ENCODE measurements at places on chromosomes 2 and 18.

DNA sequence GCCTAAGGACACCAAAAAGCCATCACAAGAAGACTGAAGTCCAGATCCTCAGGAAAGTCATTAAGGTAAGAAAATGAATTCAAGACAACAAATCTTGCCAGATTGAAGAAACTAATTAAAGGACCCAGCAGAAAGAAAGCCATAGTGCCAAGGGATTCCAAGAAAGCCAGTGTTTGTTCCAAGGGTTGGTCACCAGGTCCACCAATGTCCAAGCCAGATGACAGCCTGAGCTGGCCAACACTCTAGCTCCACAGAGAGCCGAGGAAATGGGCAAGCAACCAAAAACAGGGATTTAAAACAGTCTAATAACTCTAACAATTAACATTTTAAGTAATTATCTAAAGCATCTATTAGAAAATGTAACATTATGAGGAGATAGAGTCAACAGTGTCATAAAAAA, 49.2 kb downstream of the DNER start:
- DNase-seq = no peak

DNA sequence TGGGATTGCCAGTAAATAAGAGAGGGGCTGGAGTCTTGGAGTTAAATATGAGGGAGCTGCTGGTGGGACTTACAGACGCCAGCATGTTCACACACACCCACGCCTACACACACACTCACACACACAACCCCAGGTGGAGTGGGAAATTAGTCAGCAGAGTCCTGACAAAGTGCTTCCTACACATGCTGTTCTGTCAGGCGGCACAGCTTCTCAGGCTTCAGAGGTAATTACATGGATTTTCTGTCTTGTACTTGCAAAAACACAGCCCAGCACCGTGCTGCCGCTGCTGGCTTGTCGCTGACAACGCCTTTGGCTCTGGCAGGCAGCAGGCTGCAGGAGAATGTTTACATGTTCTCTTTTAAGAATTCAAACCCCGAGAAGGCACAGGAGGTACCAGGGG, 1186.3 kb upstream of the CELF4 start:
- no peak for DNase-seq

DNA sequence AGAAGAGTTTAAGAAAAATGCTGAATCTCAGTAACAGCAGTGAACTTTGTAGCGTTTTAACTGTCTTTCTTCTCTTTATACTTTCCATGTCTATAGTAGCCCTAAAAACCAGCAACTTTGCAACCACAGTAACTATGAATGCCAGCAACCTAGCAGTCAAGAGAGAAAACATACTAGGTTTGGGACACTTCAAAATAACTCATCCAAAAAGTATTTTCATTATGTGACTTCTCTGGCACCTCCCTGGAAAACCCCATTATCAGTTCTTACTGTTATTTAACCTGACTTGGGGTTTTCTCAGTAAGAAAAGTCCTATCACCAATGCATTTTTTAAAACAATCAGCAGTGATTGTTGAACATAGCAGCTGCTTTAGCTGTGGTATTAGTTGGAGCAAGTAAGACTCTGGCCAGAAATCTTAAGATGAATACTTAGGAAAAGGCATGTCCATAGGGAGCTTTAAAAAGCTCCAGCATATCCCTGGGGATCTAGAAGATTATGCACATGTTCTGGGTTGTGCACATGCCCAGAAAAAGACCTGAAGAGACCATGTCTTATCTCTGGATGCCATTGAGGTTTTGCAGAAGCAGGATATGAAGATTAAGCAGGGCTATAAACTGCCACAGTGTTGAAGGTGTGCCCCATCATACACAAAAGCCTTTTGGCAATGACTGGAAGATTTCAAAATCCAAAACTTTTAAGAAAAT, 411.3 kb downstream of the CMPK2 start:
- DNase-seq = no peak

GRCh38 chr2:206241736-206242135, 32.7 kb upstream of the ZDBF2 start:
- no peak for DNase-seq

GRCh38 chr2:230254152-230254881, 28.8 kb downstream of the SP140 start:
- DNase-seq = no peak

GRCh38 chr2:201891676-201892075, 85.3 kb downstream of the CDK15 start:
- DNase-seq = no peak

DNA sequence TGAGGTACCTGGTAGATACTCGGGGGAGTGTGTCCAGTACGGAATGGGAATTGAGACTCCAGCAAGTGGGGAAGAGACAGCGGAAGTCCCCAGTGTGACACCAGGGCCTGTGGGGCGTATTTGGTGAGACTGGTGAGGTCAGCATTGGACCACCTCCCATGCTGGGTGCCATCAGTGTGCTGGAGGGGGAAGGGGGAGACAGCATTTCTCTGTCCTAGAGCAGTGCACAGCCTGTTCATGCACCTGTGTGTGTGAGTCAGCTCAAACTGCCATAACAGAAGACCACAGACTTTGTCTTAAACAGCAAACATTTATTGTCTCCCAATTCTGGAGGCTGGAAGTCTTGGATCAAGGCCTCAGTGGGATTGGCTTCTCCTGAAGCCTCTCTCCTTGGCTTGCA, 301.8 kb downstream of the GBX2 start:
- no peak for DNase-seq

GRCh38 chr2:140865837-140866236, 1265.0 kb downstream of the LRP1B start:
- DNase-seq = no peak

DNA sequence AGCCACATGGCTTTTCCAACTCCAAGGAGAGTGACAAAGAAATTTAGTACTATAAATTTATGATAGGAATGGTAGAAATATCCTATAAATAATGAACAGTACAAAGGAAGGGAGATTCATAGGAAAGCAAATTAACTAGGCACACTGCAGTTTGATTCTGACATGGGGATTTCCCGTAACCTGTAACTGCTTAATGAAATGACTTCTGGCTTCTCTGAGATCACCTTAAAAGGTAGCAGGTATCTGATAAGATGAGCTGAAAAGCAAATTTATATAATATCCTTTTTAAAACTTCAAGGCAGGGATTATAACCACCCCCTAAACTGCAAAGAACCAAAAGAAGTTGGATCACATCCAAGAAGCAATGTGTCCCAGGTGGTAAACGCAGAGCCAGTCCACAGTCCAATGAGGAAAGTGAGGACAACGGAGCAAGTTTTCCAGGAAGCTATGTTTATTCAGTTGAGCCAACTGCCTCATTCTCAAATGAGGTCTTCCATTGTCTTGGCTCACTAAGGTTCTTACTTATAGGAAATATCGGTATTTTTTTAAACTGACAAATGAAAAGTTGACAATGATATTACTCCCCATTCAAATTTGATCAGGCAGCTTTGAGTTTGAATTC, 43.0 kb downstream of the WIPF1 start:
- DNase-seq = no peak

GRCh38 chr2:27202854-27203253, 9.0 kb upstream of the ATRAID start:
- DNase-seq = no peak

GRCh38 chr2:180707175-180707883, 273.1 kb upstream of the UBE2E3 start:
- no peak for DNase-seq

DNA sequence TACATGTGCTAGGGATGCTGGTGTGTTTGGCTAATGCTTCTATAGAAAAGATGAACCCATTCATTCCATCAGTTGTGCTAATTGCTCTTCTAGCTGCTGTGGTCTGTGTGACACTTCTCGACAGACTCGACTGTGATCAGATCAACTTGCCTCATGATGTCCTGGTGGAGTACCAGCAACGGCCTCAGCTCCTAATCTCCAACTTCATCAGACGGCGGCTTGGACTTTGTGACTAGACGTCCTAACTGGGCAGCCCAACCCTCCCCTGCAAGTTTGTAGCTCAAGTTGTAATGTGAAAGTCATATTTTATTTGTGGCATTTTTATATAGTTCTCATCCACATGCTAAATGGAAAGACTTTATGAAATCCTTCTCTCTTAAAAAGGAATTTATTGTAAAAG, 33.0 kb downstream of the UPP2 start:
- no peak for DNase-seq

GRCh38 chr2:74007711-74008110, 23.0 kb downstream of the TET3 start:
- no peak for DNase-seq

DNA sequence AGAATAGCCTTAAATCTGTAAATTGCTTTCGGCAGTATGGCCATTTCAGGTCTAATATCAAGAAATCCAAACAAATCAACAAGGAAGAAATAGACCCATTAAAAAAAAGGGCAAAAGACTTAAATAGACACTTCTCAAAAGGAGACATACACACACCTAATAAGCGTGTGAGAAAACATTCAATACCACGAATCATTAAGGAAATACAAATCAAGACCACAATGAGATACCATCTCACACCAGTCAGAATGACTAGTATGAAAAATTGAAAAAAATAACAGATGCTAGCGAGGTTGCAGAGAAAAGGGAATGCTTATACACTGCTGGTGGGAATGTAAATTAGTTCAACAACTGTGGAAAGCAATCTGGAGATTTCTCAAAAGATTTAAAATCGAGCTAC, 243.2 kb downstream of the DSEL start:
- DNase-seq = no peak

- DNase-seq = no peak
Observed at GRCh38 chr2:196086517-196087368, 18.1 kb upstream of the DNAH7 start.

DNA sequence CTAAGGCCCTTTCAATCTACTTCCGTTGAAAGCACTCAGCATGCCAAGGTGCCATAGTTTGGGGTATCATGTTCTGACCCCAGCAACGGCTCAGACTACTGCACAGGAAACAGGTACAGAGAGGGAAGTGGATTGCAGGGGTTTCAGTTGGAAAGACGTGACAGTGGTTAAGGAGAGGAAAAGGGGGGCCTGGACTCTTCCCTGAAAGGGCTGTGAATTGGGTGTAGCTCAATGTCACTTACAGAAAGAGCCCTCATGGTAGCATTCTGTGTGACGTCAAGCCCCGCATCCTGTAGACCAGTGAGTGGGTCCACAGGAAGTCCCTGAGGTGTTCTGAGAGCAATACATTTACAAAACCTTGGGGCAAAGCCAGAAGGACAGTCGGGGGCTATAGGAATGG, 121.5 kb upstream of the GYPC start:
- DNase-seq = no peak

GRCh38 chr2:43152741-43153647, 73.4 kb downstream of the ZFP36L2 start:
- DNase-seq = no peak

- no peak for DNase-seq
Observed at GRCh38 chr18:57171026-57171425, 24.1 kb downstream of the BOD1L2 start.

- no peak for DNase-seq
Observed at GRCh38 chr2:64812285-64812684, 158.6 kb upstream of the SERTAD2 start.
